Renal pelvis (tissue), 12 donors: ENCODE measurements at places on chromosomes 7 and 10. TPM values are rescaled to one million over a fixed set of nuclear protein-coding genes. Genes with fewer than 3 reads are reported as not detected.

The GTF2I gene
- 281 TPM for polyA plus RNA-seq

The MYO3A gene
- 7.9 TPM for polyA plus RNA-seq

The DOCK4 gene
- 24.1 TPM for polyA plus RNA-seq

The PPP2R2D gene
- polyA plus RNA-seq = 46.1 TPM

The PIP4K2A gene
- 27.1 TPM for polyA plus RNA-seq

The SGMS1 gene
- polyA plus RNA-seq = 53.0 TPM

The CACNA2D1 gene
- polyA plus RNA-seq = 24.1 TPM

The ZNF212 gene
- 20.9 TPM for polyA plus RNA-seq

The HPSE2 gene
- 0.46 TPM for polyA plus RNA-seq

The PILRA gene
- 6.3 TPM for polyA plus RNA-seq

The TUBAL3 gene
- polyA plus RNA-seq = 0.07 TPM

The COPG2 gene
- polyA plus RNA-seq = 69.7 TPM

The ABCB4 gene
- polyA plus RNA-seq = 2.2 TPM

The SPDYE2B gene
- 5.0 TPM for polyA plus RNA-seq

The CLRN3 gene
- 20.4 TPM for polyA plus RNA-seq

The THNSL1 gene
- 16.3 TPM for polyA plus RNA-seq

The RPP30 gene
- polyA plus RNA-seq = 53.0 TPM

The HABP2 gene
- polyA plus RNA-seq = 0.52 TPM

The SP8 gene
- polyA plus RNA-seq = not detected

The CALCR gene
- polyA plus RNA-seq = 0.92 TPM

The FRAT1 gene
- polyA plus RNA-seq = 3.8 TPM

The ANKRD30A gene
- not detected for polyA plus RNA-seq

The HMX2 gene
- polyA plus RNA-seq = 1.6 TPM

The ASZ1 gene
- polyA plus RNA-seq = 0.06 TPM

The TAS2R4 gene
- 1.0 TPM for polyA plus RNA-seq

The AKR1C8 gene
- polyA plus RNA-seq = 1.1 TPM

The ASB10 gene
- not detected for polyA plus RNA-seq

The SPAM1 gene
- not detected for polyA plus RNA-seq

The SLC18A2 gene
- 1.2 TPM for polyA plus RNA-seq

The TCERG1L gene
- polyA plus RNA-seq = 2.0 TPM

The CRHR2 gene
- not detected for polyA plus RNA-seq

The SH2D4B gene
- polyA plus RNA-seq = 0.18 TPM

The CYP3A5 gene
- polyA plus RNA-seq = 2.2 TPM

The HECW1 gene
- 8.3 TPM for polyA plus RNA-seq

The CTBP2 gene
- polyA plus RNA-seq = 98.0 TPM

The ZDHHC4 gene
- polyA plus RNA-seq = 79.8 TPM

The CUBN gene
- 263 TPM for polyA plus RNA-seq

The ADCYAP1R1 gene
- 0.68 TPM for polyA plus RNA-seq
